ENCODE measurements at places on chromosomes 5 and 9.

GRCh38 chr5:124446120-124446519, 300.3 kb downstream of the ZNF608 start:
- DNase-seq: no peak

- no peak for DNase-seq
These were observed 4.4 kb downstream of the NSMF start for GRCh38 chr9:137454597-137455358.

DNA sequence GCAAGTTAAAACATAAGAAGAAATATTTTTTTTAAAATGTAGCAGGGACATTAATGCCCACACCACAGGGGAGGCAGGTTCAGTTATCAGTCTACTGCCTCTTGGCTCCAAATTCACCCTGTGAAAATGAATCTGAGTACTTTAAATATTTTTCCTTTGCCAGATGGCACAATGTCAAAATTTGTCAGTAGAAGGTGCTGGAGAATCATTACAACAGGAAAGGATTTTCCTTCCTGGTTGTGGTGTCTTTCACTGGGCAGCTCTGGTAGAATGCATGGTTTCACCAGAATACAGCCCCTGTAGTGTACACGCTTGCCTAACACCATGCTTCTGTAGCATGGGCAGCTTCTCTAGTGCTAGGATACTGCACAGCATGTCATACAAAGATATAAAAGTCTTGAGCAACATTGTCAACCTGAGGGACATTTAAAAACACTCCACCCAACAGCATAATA, 9.7 kb upstream of the SREK1 start:
- no peak for DNase-seq

GRCh38 chr9:113993838-113994540, 84.1 kb downstream of the AMBP start:
- DNase-seq: no peak

DNA sequence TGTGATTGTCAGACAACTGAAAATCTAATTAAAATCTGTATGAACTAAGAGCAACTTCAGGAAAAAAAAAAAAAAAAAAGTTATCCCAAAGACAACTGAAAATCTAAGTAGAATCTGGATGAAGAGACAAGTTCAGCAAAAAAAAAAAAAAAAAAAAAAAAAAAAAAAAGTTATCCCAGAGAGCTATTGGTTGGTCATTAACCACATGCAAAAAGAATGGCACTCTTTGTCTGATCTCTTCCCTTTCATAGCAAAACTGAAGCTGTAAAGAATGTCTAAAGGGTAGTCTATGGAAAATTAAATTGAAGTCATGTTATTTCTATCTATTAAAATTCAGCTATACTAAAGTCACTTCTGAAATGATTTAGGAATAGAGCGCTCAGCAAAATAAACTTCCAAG, 32.9 kb downstream of the STRBP start:
- DNase-seq: no peak

- DNase-seq: no peak
These were observed 59.0 kb upstream of the RARS1 start for GRCh38 chr5:168427224-168427623.

DNA sequence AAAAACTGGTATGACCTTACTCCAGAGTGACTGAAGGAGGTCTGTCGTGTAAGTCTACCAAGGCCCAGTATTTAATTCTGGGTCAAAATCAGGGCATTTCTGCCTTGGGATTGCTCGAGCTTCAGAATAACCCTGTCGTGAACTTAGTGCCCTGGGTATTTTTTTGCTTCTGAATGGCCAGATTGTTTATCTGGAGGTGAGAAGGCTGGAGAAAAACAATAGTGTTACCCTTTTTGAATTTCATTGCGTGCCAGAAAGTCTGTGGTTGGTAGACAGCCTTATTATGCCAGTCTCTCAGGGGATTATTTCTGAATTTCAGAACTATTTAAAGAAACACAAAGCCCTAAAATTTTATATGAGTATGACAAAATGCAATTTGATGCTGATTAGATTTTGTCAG, 323.4 kb downstream of the CSNK1G3 start:
- no peak for DNase-seq

- DNase-seq: no peak
These were observed 213.1 kb upstream of the POU5F2 start for GRCh38 chr5:93954421-93955069.

DNA sequence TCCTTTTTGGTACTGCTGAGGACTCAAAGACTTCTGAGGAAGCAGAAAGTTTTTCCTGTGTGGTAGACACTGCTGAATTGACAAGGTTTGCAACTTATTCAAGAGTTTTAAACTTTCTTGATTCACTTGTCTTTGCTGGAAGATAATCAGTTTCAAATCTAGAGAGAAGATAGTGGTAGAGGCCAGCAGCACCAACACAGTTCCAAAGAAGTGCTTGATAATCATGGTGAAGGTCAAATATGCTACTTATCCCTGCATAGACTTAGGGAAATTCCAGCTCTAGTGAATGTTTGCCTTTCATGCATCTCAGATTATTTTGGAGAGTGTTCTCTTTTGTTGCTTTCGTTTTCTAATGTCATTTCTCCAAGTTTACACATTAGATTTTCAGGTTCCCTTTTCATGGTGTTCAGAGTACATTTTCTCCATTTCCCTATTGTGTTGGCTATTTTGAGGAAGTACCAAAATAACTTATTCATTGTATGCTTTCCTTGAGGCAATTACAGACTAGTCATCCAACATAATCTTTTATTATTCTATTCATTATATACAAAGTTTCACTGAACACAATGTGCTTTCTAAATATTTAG, 550 bp downstream of the IFNE start:
- DNase-seq: no peak

DNA sequence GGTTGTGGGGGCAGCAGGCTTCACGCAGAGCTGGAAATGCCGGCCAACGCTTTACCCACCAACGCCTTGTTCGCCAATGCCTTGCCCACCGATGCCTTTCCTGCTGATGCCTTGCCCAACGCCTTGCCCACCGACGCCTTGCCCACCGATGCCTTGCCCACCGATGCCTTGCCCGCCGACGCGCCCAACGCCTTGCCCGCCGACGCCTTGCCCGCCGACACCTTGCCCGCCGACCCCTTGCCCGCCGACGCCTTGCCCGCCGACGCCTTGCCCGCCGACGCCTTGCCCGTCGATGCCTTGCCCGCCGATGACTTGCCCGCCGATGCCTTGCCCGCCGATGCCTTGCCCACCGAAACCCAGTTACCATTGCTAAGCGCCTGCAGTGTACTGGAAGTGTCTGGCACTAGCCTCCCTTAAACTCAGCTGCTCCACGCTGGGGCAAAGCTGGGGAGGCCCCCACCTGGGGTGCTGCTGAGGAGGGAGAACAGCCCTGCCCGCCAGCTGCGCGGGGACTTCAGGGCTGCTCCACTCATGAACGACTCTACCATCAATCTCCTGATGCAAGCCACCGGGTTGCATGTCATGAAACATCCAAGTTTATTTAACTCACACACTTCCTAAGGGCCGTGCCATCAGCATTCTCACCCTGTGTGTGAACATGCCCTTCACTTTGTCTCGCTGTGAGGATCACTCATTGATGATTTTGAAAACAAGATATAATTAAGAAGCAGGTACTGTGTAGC, 1.8 kb downstream of the SLC6A18 start:
- no peak for DNase-seq

All from activated CD4-positive, alpha-beta T cell treated with anti-CD3 and anti-CD28 coated beads for 1 hour (primary cell).